ENCODE measurements at places on chromosomes 6 and 20.

GRCh38 chr6:27693766-27694546 is 218.2 kb downstream of the OR2B2 start:
- no peak for DNase-seq

DNA sequence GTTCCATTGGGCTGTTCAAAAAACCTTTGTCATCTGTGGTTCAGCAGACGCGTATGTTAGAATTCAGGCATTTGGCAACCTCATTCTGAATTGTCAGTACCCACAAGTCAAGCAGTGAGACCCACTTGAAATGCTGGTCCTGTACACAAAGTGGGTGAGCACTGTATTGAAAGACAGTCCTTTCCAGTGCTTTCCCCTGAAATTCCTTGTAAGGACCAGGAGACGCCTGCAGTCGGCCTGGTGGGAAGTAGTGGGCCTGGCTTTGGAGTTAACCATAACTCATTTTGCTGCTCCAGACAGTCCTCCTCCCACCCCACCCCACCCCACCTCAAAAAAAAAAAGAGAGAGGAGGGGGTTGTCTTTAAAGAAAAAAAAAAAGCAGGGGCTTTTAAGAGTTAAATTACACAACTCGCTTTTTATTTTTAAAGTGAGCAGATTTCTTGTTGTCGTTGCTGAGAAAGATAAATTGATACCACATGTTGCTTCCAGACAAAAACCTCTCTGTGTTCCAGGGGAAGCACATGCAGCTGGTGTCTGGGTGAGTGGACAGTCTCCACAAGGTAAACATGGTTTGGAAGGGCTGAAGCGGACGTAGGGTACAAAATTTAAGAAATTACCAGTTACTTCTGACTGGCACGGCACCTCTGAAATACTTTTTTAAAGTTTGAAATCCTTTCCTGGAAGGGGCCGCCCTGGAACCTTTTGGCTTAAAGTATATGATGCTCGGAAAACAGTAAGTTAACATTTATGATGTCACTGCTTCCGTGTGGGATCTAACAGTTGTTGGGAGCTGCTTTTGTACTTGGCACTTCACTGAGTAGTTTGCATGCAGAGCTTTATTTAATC is 95.3 kb downstream of the FOXO3 start:
- peak; percentile 9 for DNase-seq

GRCh38 chr6:82924799-82925535 is 140.7 kb downstream of the UBE3D start:
- DNase-seq: no peak

GRCh38 chr20:9163251-9163650 is 94.4 kb downstream of the PLCB4 start:
- no peak for DNase-seq

GRCh38 chr6:138805016-138805765 is 9.3 kb downstream of the ECT2L start:
- DNase-seq: no peak

GRCh38 chr20:36646678-36647077 is 682 bp upstream of the SLA2 start:
- DNase-seq: no peak

DNA sequence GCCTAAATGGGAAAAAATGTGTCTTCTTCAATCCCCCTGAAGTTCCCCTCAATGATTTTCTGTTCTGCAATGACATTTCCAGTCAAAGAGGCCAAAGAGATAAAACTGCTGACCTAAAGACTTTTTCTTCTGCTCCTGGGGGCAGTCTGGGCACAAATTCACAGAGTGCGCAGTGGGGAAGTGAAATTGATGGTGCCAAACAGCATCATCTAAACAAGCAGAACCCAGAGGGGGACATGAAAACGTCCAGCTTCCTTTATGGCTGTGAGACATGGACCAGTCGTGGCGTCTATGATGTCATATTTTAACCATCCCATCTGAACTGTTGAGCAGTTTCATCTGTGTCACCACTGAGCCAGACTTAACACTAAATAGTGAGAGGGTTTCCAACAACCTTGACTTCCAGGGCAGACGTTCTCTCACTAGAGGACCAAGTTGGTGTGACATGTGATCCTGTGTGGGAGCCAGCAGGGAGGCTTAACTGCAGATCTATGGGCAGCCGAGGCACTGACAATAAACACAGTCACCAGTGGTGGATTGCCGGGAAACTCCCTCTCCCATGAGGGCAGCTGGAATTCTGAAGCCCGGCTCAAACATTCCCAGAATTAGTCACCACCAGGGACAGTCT is 12.4 kb downstream of the SCML4 start:
- peak; percentile 62 for DNase-seq

- no peak for DNase-seq
Observed at GRCh38 chr20:1331101-1331500, 2.2 kb upstream of the SDCBP2 start.
